ENCODE measurements at places on chromosomes 6 and 20.

DNA sequence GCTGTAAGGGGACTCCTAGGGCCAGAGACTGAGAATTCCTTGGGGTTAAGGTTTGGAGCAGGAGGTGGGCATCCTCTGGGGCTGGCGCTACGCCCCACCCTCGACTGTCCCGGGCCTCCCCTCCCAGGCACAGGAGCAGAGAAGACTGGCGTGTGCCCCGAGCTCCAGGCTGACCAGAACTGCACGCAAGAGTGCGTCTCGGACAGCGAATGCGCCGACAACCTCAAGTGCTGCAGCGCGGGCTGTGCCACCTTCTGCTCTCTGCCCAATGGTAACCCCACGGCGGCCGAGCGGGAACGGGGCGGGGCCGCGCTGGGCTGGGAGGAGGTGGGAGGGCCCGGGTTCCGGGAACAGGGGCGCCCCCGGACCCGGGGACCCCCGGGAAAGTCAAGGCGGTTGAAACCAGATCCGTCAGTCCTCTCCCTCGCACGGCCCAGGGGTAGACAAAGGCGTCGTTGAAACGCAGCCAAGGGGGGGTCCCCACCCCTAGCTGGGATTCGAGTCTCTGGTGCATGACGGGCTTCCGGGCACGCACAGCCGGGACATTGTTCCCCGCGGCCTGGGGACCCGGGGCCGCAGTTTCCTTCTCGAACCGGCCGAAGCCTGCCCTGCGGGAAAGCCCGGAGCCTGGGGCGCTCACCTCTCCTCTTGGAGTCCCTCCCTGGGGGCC, 844 bp downstream of the WFDC2 start:
- DNase-seq: no peak

- no peak for DNase-seq
Observed at GRCh38 chr6:95169775-95170174, 407.6 kb upstream of the MANEA start.

GRCh38 chr20:62696989-62697388, 11.6 kb upstream of the NTSR1 start:
- no peak for DNase-seq

- DNase-seq: peak; percentile 10
Observed at GRCh38 chr20:32155017-32155981, 45.8 kb downstream of the TM9SF4 start.

DNA sequence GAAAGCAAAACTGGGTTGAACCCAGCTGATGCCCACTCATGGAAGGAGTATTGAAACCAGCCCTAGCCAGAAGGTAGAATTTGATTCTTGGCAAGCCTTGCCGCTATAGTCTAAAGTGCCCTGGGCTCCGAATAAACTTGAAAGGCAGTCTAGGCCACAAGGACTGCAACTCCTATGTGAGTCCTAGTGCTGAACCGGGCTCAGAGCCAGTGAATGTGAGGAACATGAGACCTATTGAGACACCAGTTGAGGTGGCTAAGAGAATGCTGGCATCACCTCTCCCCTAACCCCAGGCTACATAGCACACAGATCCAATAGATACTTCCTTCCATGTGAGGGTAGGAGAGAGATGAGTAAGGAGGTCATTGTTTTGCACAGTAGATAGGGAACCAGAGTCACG, 3.5 kb upstream of the DEFB110 start:
- no peak for DNase-seq

DNA sequence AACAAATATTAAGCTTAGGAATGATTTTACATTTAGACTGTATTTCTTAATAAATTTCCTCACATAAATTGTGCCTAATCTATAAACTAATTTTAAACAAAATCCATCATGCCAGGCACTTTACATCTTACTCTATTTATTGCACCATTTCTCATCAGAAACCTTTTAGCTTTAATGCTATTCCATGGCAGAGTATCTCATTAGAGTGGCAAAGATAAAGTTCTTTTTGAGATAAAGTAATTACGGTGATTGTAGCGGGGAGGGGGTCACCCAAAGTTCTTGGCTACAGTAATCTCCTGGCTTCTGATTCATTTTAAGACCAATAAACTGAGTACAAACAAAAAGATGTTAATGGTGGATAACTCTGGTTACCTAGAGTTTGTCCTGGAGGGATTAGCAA, 532.1 kb downstream of the PRKN start:
- no peak for DNase-seq

GRCh38 chr20:59235226-59235625, 65.2 kb upstream of the EDN3 start:
- DNase-seq: no peak

- DNase-seq: no peak
Observed at GRCh38 chr20:33275871-33276270, 7.1 kb upstream of the BPIFB1 start.

DNA sequence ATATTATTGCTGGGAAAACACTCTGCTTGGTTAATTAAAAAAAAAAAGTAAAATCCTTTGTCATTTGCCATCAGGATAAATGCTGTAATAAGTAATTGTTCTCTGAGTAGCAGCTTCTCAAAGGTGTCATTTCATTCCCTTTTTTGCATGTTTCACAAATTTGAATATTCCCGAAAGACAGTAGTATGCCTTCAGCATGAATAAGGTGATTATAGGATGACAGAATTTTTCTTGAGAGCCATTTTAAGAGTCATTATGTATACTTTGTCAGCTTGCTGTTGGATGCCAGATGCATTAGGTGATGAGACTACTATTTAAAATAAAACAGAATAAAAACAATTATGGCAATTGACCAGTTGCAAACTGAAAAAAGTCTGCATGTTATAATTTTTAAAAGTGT, 200.7 kb downstream of the HDGFL1 start:
- DNase-seq: no peak

- no peak for DNase-seq
Observed at GRCh38 chr6:116381000-116381399, 10.3 kb downstream of the DSE start.

DNA sequence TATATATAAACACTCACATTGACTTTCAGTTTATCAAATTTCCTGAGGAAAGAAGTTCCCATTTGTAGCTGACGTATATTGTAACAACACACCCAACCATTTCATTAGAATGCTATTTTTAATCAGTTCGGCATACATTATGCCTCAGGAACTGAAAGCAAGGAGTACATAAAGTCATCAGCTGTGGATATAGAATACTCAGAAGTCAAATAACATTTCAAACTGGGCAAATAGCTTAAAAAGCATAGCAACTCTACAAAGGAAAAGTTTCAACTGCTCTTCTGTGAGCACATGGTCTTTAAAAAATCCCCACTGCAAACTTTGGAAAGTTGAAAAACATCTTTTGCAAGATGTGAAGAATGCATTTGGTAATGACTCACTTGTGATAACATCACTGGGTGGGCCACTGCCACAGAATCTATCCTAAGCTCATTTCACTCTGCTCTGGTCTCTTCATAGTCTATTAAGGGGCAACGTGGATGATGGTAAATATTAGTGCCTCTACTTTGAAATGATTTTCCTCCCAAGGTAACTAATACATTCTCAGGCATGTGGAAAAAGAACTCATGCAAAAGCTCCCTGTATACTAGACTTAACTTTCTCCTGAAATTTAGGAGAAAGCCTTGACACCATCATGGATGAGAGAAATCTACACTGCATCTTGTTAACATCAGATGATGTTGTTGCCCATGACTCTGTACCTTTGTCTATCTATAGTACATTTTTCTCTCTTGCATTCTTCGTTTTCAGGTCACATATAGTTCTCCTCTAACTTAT, 49.2 kb downstream of the FYN start:
- DNase-seq: no peak

- no peak for DNase-seq
Observed at GRCh38 chr6:41654151-41654697, 16.0 kb downstream of the MDFI start.

DNA sequence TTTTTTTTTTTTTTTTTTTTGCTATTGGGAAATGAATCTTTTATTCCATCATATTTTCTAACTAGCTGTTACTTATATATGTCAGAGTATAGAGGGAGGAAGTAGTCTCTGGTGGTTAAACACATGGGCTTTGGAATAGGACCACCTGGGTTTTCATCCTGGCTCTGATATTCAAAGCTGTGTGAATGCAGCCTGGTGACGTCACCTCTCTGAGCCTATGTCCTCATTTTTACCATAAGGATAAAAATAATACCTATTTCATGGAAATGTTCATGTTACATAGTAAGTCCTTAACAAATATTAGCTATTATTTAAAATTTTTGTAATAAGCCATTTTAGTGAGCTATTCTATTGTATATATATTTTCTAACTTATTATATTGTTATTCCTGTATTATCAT, 58.8 kb upstream of the TOX2 start:
- no peak for DNase-seq

DNA sequence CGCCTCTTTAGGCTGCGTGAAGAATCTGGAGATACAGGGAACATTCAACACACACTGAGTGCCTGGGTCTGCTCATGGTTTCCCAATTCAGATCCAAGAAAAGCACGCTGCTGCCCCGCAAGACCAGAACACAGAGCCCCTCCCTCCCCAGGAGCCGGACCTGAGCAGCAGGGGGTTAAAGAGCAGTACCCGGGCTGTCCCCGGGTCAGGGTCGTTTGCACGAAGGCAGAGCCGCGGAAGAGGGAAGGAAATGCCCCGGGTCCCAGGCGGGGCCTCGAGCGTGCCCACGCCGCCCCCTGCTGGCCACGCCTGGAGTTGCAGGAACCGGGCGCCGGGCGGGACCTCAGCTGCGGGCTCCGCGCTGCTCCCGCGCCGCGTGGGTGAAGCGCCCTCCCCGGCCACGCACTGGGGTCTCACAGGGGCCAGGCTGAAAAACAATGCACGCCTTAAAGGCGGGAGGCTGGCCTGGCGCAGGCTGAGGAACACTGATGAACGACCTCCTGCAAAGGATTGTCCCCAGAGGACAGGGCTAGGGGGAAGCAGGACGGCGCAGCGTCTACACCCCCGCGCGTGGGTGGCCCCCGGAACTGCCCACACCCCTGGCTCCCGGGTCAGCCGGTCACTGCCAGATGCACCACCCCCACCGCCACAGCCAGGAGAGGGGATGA, 48.9 kb downstream of the ANKRD60 start:
- DNase-seq: peak; percentile 32

- DNase-seq: no peak
Observed at GRCh38 chr20:62415354-62416111, 8.4 kb upstream of the CABLES2 start.

GRCh38 chr6:151616091-151616513, 122.3 kb downstream of the CCDC170 start:
- DNase-seq: no peak

- no peak for DNase-seq
Observed at GRCh38 chr6:160430751-160431150, 82.6 kb downstream of the SLC22A3 start.

DNA sequence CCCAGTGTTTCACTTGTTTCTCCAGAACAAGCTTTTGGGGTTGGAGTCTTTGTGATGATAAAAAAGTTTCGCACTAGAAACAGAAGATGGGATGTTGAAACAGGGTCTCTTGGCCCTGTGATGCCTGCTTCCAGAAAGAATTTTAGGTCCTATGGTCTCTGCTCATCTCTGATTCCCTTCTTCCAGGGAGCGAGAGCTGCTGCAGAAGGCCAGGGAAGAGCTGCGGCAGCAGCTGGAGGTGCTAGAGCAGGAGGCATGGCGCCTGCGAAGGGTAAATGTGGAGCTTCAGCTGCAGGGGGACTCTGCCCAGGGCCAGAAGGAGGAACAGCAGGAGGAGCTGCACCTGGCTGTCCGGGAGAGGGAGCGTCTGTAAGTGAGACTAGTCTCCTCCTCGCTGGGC, 18.3 kb downstream of the CEP250 start:
- DNase-seq: no peak

DNA sequence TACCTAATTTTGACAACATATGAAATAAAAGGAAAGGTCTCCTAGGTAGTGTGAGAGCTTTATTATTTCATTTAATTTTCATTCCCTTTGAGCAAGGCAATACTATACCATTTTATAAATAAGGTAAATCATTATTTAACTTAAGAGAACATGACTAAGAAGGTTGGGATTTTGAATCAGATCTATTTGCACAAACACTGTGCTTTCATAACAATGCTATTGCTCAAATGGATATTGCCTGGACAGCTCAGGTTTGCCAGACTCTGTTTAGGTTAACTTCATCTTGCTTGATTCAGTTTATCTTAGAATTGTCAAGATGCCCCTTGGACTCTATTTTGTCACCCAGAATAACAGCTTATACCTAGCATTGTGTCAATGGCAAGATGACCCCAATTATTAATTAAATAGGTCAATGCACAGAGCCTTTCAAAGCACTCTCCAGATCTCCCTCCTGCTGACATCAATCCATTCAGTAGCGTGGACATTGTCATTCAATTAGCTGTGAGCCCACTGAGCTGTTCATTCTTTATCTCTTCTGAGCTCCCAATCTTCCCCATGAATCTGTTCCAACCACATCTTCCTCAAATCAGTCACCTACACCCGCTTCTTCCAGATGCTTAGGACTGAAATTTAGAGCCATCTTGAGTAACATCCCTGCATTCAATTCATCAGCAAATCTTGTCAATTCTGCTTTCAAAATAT, 42.1 kb upstream of the TMEM30A start:
- DNase-seq: no peak

DNA sequence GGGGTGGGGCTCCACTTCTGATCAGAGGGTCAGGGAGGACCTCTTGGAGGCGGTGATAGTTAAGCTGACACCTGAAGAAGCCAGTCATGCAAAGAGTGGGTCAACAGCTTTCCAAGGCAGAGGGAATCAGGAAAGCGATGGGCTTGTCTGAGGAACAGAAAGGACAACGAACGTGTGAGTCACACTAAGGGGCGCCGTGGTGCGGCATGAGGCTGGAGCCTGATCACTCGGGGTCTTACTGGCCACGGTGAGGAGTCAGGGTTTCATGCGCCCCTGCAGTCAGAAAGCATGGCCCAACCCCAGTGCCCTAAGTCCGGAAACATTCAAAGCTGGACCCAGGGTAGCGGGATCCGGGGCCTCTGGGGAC, 50.6 kb upstream of the SLC32A1 start:
- no peak for DNase-seq

DNA sequence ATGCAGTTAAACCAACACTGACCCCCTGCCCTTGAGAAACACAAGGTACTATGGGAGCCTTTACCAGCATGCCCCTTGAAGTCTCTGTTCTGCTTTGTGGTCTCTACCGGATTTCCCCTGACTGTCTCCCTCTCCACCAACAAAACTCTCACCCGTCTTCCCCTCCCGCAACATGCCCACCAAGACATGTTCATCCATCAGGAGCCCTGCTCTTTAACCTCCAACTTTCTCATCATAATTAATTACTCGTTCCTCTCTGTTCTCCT, 1.1 kb downstream of the ZNF165 start:
- DNase-seq: no peak

All from stimulated activated CD4-positive, alpha-beta T cell treated with anti-CD3 and anti-CD28 coated beads, TNF-alpha, amount 100 ng/mL, for 48 hours (primary cell).